Occipital lobe (tissue), 3 donors: ENCODE measurements at places on chromosomes 3 and 15. TPM values are rescaled to one million over a fixed set of nuclear protein-coding genes. Genes with fewer than 3 reads are reported as not detected.

The PTX3 gene
- 10.9 TPM for total RNA-seq

The TBC1D23 gene
- total RNA-seq = 73.5 TPM

The GCSAM gene
- not detected for total RNA-seq

The CHRNB4 gene
- total RNA-seq = 1.1 TPM

The OCA2 gene
- 25.7 TPM for total RNA-seq

The KCNAB1 gene
- 15.3 TPM for total RNA-seq

The AHSG gene
- total RNA-seq = 0.47 TPM

The SEMA3B gene
- 2.3 TPM for total RNA-seq

The CFAP100 gene
- 2.0 TPM for total RNA-seq

The MDFIC2 gene
- total RNA-seq = not detected

The RAB11A gene
- total RNA-seq = 169 TPM

The MST1 gene
- 7.5 TPM for total RNA-seq

The NMB gene
- total RNA-seq = 1.9 TPM

The IRAK2 gene
- 3.7 TPM for total RNA-seq

The MUSTN1 gene
- total RNA-seq = not detected

The ATP13A5 gene
- total RNA-seq = under 0.01 TPM

The ELL3 gene
- 3.0 TPM for total RNA-seq

The ANKRD63 gene
- not detected for total RNA-seq

The LRIG1 gene
- 72.7 TPM for total RNA-seq

The TEX9 gene
- total RNA-seq = 23.2 TPM

The PLA2G4D gene
- not detected for total RNA-seq

The CACNA2D2 gene
- total RNA-seq = 2.2 TPM

The PHLDB2 gene
- 13.6 TPM for total RNA-seq

The STRIT1 gene
- not detected for total RNA-seq

The ZNF502 gene
- total RNA-seq = 15.0 TPM

The TF gene
- 2.5 TPM for total RNA-seq

The THBS1 gene
- total RNA-seq = 171 TPM

The ETV5 gene
- 46.2 TPM for total RNA-seq

The CEMIP gene
- total RNA-seq = 4.4 TPM

The CHST13 gene
- total RNA-seq = not detected

The ZPLD1 gene
- total RNA-seq = not detected

The PIF1 gene
- 0.47 TPM for total RNA-seq

The BLM gene
- total RNA-seq = 3.6 TPM

The SH2D7 gene
- not detected for total RNA-seq

The MTMR10 gene
- 13.4 TPM for total RNA-seq

The TJP1 gene
- 48.7 TPM for total RNA-seq

The SPESP1 gene
- 0.16 TPM for total RNA-seq

The TMOD3 gene
- total RNA-seq = 81.7 TPM

The XXYLT1 gene
- total RNA-seq = 24.2 TPM
